Adrenal gland (tissue), 19 donors: ENCODE measurements at places on chromosomes 4 and X. TPM values are rescaled to one million over a fixed set of nuclear protein-coding genes. Genes with fewer than 3 reads are reported as not detected.

Gene BBS12
- 7.8 TPM for polyA plus RNA-seq

Gene USP17L19
- polyA plus RNA-seq, result not detected

Gene XK
- 0.72 TPM for polyA plus RNA-seq

Gene DCAF8L1
- polyA plus RNA-seq, result not detected

Gene NUP62CL
- polyA plus RNA-seq, result 4.9 TPM

Gene CRMP1
- polyA plus RNA-seq, result 9.3 TPM
